ENCODE measurements at places on chromosomes 13 and 19.

DNA sequence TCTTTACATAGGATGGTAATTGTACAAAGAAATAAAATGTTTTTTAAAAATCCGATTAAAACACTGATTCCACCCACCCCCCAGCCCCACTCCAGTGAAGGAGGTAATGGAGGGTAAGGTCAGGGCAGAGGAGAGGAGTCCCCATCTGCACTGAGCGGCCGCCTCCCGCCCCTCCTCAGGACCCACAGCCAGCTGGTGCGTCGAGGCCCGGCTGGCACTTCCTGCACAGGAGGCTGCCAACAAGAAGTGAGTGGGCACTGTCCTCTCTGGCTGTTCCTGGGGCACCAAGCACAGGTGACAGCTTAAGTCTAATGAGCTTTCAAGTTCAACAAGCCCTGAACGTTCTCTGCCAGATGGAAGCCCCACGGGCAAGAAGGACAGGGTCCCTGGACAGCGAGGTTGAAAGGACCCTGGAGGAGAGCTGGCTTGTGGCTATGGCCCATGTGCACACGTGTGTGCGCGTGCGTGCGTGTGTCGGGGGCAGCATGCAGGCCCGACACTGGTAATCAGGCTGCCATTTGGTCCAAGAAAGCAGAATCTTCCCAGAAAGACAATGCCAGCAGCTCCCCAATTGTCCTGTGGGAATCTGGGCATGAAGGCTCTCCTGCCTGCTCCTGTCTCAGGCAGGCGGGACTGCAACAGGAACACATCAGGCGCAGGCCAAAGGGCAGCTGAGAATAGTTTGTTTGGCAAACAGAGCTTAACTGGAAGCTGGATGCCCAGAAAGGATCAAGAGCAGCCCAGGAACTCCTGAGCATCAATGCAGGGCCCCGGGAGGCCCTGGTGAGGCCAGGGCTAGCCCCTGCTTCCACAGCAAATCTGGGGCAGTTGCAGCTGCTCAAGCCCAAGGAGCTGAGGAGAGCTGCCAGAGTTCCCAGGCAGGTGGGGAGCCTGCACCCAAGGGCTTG, 15.1 kb upstream of the EPHX3 start:
- no peak for DNase-seq

DNA sequence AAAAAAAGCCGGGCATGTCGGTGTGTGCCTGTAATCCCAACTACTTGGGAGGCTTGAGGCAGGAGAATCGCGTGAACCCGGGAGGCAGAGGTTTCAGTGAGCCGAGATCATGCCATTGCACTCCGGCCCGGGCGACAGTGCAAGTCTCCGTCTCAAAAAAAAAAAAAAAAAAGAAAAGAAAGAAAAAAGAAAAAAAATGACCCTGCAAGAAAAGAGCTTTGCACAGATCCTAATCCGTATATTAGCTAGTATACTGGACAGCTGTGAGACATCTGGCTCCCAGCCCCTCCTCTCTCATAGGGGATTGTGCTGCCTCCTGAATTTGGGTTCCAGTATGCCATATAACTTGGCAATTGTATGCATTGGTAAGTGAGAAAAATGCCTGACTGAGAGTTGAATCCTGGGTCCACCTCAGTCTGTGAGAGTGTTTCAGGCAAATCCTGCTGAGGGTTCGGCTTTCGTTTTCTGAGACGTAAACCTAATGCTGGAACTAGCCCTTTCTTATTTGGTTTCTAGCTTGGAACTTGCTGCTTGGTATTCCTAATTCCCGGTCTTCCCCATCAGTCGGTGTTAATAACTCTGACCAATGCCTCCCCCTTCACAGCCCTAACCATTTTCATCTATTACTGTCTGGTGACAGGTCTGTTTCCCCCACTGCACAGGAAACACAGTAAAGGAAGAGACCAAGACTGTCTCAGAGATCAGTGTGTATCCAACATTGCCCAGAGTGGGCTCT, 1.3 kb upstream of the AKT2 start:
- no peak for DNase-seq

GRCh38 chr19:49333811-49334288, 1.4 kb upstream of the CD37 start:
- DNase-seq: no peak

- DNase-seq: no peak
These were observed 193.9 kb downstream of the KCTD12 start for GRCh38 chr13:76692346-76692745.

DNA sequence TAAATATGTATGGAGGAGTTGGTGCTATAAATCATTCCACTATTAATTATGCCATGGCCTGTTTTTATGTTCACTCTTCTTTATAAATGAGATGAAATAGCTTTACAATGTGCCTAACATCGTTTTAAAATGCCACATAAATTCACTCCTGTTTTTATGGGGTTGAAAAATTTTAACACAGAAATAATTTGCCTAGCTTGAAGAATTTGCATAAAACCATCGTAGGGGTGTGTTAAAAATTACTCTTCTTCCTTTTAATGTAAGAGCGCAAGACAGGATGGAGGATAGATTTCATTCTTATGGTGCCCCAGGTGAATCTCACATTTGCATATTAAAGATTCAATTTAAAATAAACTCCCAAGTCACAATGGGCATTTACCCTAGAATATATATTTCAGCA, 447.8 kb downstream of the OXGR1 start:
- no peak for DNase-seq

GRCh38 chr13:45825387-45825650, 26.2 kb downstream of the SIAH3 start:
- DNase-seq: no peak

- DNase-seq: no peak
These were observed at the start of gene TMTC4 for GRCh38 chr13:100674572-100674871. TMTC4 (minus strand) TSS chr13:100674795; CDS start chr13:100670362, 4,433 bp downstream.

- no peak for DNase-seq
These were observed 21.2 kb downstream of the ZNF787 start for GRCh38 chr19:56099638-56100539.

DNA sequence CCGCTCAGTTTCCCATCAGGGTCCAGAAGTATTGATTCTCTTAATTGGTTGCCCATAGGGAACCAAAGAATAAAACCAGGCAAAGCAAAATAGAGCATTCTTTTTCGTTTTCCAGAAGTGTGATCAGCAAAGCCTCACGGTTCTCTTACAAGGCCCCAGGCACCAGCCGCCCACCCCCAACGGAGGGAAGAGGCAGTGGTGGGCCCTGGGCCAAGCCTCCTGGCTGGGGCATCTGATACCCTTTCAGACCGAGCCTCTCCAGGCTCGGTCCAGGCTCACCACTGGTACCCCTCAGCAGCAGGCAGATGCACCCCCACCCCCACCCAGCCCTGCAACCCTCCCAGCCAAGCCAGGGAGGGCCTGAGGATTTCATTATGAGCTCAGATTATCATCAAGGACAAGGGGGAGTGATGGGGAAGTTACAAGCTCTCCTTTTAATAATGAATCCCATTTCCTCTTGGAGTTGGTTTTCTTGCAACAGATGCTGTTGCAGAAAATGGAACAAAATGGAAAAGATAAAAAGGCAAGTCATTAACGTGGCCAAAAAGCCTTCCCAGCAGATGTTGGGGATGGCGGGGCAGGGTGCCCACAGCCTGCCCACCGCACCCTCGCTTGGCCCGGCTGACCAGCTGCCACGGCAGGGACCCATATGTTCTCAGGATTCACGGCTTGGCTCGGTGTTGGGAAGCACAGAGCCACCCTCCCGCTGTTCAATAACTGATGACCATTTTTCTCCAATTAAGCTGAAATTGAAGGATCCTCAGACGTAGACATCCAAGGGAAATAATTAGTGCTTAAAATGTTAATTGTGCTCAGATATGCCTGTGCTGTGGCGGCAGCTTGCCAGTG, 45.9 kb upstream of the KCTD15 start:
- DNase-seq: no peak

DNA sequence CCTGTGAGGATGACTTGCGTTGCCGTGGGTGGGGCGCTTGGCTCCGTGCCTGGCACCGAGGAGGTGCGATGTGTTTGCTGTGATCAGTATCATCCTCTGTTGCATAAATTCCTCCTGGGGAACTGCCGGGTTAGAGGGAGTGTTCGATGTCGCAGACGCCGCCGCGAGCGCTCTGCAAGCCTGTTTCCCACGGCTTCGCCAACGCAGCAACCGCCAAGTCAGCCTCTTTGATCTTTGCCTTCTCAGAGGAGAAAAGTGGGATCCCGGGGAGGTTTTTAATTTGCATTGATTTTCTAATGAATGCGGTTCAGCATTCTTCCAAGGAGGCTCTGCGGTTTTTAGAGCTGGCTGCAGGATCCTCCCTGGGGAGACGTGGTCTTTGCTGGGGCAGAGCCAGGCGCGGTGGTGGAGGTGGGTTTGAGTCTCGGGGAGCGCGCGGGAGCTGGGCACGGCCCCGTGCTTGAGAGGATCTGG, 7.6 kb downstream of the GPR32 start:
- no peak for DNase-seq

DNA sequence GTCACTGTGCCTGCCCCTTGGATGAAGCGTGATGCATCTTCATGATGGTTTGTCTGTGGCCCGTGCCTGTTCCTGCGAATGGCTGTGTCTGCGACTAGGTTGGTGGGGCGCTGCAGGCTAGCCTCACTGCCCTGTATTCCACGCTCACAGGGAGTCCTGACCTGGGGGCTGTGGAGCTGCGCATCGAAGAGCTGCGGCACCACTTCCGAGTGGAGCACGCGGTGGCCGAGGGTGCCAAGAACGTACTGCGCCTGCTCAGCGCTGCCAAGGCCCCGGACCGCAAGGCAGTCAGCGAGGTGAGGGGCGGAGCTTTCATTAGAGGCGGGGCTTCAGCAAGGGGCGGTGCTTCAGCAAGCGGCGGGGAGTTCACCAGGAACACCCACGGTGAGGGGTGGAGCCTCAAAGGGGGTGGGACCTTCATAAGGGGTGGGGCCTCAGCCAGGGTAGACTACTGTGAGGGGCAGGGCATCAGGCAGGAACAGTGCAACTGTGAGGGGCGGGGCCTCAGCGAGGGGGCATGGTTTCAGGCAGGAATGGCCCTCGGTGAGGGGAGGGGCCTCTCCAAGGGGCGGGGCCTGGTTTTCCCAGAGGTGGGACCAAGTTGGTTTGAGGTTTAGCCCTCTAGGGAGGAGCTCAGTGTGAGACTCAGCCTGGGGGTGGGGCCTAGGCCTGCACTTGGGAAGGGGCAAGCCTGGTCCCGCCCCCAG, 17.2 kb downstream of the PKN1 start:
- peak; percentile 5 for DNase-seq

- DNase-seq: no peak
These were observed 1251.0 kb downstream of the PCDH17 start for GRCh38 chr13:58882516-58882915.

- DNase-seq: peak; percentile 72
These were observed 108.2 kb upstream of the RNF113B start for GRCh38 chr13:98285317-98285716.

DNA sequence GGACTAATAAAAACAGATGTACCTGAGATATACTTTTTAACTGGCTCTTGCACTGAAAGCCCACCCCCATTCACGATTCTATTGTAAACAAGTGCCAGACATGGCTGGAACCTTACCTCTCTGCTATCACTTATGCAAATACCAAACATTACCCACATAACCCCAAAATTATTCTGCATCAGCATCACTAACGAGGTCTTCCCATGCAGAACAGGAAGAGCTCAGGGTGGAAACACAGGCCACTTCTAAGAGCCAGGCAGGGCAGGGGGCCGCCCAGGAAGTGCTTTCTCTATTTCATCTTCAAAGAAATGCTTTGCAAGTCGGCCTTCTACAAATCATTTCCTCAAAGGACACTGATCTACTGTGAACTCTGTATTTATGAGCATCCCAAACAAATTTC, 7.3 kb downstream of the IRS2 start:
- DNase-seq: no peak

GRCh38 chr13:21529146-21529893, 70.2 kb upstream of the ZDHHC20 start:
- no peak for DNase-seq

DNA sequence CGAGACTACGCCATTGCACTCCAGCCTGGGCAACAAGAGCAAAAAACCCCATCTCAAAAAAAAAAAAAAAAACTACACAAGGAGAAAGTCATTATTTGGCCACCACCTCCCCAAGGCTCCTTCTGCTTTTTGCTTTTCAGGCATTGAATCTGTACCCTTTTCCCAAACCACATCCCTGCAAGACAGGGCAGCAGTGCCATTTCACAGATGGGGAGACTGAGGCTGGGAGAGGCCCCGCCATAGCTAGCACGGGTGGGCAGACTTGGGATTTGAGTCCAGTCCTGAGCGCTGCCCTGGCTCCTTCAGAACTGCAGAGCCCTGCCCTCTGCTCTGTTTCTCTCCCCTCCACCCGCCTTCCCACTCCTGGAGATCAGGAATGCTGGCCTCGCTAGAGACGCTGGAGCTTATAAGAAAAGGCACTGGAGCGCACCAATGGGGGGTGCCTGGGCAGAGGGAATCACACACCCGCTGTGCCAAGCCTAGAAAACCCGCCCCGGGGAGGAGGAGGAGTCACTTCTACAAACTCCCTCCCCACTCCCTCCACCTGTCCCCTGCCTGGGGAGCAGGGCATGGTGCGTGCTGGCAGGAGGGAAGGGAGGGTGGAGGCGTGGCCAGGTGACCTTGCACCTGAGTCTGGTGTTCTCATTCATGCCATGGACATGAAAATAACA, 17.6 kb downstream of the TJP3 start:
- peak; percentile 48 for DNase-seq

DNA sequence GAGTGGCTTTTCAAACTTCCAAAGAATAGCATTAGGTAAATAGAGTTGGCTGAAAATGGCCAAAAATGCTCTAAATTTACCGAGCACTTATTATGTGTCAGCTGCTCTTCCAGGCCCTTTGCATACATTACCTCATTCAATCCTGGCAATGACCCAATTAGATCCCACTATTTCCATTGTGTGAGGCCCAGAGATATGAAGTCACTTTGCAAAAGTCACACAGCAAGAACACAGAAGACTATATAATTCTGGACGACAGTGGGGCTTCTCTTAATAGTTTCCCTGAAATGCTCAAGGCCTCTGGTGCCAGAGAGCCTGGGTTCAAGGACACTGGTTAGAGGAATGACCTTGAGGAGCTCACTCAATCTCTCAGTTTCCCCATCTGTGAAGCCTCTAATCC, 146.8 kb downstream of the IER2 start:
- DNase-seq: no peak

DNA sequence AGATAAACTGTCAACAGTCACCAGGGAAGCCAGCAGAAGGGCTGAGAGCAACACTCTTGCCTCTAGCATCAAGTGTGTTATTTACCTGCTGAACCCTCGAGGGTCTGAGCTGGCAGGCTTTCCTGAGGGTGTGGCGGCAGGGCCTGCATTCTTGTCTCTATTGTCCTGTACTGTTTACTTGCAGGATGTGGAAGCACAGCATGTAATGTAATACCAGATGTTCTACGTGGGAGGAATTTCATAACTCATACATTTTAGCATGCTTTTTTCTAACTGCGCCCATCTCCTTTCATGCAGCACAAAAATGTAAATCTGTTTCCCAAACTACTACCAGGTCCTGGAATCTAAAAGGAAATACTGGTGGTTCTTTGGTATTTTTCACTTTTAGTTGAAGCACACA, 153.1 kb downstream of the RGCC start:
- no peak for DNase-seq

- DNase-seq: no peak
These were observed 180.7 kb downstream of the STK24 start for GRCh38 chr13:98396071-98396710.

GRCh38 chr19:56137405-56137804, 3.7 kb upstream of the ZNF444 start:
- no peak for DNase-seq
